Activated T-cell treated with anti-CD3 and anti-CD28 coated beads, Interleukin-2, amount 50 U/mL, for 72 hours (primary cell): ENCODE measurements at places on chromosomes 7 and 10.

DNA sequence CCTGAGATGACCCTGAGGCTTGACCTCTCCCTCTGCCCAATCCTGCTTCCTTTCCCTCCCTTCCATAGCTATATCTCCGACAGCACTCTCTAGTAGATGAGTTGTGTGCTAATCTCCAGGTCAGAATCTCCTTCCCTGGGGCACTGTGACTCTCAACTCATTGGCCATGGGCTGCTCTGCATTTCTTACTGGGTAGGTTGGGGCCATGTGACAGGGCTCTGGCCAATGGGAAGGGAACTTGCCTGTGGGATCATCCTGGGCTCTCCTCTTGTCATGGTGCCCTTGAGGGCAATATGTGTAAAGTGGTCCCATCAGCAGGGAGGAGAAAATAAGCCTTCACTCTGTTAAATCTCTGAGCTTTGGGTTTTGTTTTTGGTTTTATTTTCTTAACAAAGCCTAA is 80.1 kb upstream of the ANKRD1 start:
- DNase-seq, result no peak

DNA sequence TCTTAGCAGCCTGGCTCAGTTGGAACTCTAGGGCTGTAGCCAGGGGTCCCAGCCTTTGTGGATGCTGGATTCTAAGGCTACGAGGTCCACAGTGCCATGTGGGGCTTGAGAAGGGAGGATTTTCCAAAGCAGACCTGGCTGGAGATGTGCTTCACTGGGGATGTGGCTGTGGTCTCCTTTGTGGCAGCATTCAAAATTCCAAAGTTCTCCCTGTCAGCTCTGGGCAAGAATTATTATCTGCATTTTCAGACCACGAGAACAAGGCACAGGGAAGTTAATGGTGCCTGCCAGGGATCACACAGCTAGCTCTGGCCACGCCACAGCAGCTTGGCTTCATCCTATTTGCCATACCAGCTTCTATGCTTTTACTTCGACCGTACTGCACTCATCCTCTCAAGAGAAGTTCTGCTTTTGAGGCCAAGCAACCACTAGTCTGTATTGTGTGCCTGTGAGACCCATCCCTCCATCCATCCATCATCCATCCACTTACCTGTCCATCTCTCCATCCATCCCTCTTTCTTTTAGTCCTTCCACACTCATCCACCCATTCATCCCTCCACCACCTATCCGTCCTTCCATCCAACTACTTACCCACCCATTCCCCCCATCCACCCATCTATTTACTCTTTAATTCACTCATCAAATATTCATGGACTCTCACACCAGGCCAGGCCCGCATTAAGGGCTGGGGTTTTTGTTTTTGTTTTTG is 71.5 kb downstream of the ZMIZ1 start:
- DNase-seq, result no peak

GRCh38 chr10:59807629-59808620 is 54.7 kb upstream of the MRLN start:
- no peak for DNase-seq

DNA sequence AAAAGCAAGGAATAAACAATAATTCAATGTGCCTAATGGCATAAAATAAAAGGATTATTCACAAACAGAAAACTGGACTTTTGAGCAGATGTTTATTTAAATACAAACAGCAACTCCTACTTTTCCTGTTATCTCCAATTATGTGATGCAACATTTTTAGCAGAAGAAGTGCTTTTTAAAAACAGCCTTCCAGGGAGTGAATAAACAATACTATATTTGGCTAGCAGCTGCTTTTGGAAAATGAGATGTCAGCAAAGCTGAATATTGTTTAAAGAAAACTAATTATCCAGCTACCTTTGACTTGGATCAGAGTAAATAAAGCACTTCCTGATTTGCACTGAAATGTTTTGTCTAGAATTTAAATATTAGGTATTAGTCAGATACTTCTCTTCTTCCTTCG is 23.2 kb downstream of the CDK1 start:
- no peak for DNase-seq

DNA sequence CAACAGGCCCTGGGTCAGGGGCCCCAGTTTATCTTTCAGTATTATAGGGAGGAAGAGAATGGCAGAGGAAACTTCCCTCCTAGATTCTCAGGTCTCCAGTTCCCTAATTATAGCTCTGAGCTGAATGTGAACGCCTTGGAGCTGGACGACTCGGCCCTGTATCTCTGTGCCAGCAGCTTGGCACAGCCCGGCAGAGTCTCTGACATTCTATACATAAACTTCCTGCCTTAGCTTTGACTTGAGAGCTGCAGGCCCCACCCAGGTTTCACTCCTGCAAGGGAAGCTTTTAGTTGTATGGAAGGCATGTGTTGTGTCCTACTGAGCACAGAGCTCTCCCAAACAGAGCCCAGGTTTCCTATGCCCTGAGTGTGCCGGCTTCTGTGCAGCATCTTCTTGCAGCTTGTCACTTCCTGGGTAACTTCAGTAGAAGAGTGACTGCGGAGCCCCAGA is 205.6 kb upstream of the PRSS58 start:
- DNase-seq, result peak; percentile 24

- DNase-seq, result no peak
Observed at GRCh38 chr10:57506414-57507094, 761.1 kb downstream of the IPMK start.

- DNase-seq, result no peak
Observed at GRCh38 chr10:78906734-78907390, 161.9 kb upstream of the ZMIZ1 start.

DNA sequence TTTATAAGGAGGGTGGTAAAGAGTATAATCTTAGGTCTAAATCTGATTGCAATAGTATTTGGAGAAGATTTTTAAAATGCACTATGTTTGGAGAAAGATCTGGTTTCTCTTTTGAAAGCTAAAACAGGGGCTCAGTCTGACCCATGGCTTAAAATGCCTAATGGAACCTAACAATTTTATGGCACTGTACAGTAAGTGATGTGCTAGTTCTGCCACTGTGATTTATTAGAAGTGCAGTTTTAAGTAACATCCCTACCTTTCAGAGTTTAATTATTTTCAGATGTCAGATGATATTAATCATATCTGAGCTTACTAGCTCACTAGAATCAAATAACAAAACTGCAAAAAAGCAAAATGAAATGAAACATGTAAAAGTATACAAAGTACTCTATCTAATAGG is 514.7 kb upstream of the KCND2 start:
- no peak for DNase-seq

DNA sequence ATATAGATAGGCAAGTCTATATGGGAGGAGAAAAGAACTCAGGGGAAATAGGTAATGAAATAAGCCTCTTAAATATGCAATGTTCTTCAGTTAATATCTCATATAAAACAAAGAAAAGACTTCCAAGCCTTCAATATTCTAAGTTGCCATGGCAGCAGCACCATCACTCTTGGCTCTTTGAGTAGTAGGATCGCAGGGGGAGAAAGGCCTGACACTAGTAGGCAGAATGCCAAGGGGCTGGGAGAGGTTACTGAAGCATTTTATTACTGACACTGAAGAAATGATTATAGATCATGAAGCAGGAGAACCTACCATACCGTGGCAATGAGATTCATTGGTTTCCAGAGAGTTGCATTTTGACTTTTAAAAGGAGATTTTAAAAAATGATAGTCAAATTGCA is 193.9 kb downstream of the NXPH1 start:
- DNase-seq, result no peak

DNA sequence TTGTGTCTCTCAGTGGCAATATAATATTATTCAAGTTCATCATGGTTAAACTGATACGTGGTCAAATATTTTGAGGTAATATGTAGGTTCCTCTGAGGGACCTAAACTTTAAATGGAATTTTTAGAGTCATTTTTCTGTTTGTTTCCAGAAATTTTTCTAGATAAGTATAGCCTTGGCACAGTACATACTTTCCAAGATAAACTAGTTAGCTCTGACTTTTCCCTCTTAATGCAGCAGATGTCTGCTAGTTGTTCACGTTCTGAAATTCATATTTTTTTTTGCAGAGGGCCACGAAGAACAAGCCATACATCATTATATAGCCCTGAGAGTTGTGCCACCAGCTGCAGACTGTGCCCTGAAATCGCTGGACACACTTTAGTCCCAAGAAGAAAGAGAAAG is 61.6 kb downstream of the A1CF start:
- DNase-seq, result no peak

DNA sequence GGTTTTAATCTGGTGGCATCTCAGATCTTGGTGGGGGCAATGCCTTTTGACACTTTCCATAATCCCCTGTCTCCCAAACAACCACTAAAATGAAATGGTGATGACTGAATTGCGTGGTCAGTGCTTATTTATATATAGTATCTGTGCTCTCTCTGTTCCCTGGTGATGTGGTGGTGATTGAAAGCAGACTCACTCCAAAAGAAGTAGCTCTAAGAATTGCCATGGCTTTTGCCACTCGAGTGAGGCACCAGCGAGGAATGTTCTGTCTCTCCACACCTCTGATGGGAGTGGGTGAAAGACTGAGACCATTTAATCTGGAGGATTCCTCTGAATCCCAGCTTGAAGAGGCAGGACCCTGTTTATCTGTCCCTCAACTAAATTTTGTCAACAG is 2.8 kb downstream of the DUSP5 start:
- DNase-seq, result no peak

DNA sequence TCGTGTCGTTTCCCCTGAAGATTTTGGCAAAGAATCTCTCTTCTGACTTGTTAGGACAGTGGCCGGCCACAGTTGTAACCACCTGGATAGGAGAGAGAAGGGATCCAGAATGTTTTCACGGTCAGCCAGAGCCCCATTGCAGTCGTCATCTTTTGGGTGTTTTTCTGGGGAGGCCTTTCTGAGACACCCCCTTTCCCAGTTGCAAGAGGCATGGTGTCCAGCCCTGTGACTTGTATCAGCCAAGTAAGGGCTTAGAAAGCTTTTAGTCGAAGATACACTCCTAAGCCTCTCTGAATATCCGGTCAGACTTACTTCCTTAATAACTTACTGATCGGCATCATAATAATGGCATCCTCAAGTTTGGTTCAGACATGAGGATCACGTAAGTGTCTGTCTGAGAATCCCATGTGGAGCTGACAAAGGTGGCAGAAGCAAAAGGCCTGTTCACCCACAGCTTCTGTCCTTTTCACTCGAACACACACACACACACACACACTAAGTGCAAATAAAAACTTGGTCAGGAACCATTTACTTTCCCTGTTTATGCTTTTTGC is 435.7 kb upstream of the GALNT17 start:
- DNase-seq, result no peak

DNA sequence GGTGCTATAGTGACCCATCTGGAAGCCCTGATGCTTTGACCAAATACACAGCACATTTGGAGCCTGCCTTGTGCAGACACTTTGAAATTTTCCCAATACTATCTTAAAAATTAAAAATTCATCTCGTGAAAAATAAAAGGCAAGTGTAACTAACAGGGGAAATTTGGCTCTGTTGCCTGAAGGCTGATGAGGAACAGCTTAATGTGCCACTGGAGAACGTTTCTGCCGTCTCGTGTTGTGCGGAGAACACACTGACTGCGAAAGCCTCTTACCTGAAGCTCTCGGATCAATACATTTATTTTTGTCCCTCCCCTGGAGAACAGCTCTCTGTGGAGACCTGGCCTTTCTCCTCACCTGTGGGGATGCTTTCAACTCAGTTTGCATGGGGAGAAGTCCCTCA is 77.2 kb upstream of the CHST15 start:
- DNase-seq, result no peak

DNA sequence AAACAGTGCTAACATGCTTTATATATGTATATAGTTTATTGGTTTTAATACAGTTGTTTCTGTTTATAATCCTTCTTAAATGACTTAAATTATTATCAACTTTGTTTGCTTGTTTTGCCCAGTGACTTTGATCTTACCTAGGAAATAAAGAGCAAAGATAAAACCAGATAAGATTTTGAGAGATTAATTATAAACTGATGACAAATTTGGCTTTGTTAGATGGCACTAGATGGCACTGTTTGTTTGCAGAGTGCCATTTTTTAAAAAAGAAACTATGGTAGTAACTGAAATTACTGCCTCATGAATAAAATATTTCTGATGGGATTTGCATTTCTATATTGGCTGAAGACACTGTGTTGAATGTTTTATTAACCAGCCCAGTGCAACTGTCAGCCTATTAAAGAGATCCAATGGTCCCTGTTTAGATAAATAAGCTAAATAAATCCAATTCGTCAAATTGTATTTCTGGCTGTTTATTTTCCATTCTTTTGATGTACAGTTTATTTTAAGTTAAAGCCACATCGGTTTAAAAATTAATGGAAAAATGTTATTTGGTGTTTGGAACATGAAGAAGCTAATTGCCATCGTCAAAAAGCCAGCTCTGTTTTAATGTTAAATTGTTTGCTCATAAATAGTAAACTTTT is 28.7 kb downstream of the VTI1A start:
- DNase-seq, result no peak

DNA sequence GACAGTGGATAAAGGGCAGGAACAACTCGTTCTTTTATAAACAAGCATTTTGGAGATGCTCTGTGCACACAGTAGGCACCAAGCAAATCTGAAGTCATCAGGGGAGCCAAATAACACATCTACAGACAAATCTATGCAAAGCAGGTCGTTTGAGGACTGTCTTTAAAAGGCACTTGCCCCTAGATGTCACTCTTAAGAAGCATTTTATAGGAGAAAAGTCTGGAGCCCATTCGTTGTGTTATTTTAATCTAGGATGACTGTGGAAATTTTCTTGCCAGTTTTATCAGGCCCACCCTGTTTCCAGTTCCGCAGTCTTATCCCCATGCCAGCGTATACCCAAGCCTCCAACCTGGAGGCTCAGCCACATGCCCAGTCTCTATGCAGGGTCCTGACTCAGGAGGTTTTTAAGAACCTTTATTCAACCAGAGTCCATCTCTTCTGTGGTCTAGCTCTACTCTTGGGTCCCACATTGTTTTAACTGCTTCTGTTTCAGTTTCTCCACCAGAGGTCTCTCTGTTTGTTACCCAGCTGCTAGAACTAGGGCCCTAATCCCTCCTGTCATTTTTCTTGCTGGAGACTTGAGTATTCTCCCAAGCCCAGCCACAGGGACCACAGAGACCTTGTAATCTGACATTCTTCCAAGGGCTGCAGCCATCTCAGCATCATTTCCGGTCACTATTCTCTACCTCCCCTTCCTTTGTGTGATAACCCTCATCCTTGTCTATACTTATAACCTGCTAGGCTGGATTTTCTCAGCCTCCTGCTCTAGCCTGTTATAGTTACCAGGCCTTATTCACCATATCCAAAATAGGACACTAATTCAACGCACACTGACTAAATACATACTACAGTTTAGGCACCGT is 26.7 kb downstream of the PIK3CG start:
- no peak for DNase-seq

DNA sequence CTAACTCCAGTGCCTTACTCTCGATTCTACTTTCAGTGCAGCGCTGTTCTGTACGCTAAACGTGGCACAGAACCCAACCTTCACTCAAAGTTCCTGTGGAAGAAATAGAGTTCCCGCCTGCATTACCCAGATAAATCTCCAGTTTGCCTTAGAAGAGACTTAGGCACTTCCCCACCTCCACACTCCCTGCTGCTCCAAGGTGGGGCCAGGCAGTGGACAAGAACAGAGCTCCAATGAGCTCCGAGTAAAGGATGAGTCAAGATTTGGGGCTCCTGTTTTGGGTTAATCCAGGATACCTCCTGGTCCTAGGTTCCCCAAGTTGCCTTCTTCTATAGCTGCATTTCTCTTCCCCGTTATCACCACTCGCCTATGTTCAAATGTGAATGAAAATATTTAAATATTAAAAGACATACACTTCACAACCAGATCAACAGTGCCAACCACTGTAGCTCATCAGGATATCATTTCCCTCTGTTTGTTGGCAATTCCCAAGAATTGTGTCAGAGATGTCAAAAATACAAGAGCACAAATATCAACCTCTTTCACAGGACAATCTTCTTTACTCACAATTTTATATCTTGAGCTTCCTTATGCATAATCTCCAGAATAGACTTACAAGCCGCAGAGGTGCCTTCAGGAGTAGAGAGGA is 48.0 kb downstream of the MALSU1 start:
- DNase-seq, result no peak

- DNase-seq, result no peak
Observed at GRCh38 chr10:6313111-6313895, 110.6 kb downstream of the PFKFB3 start.
